ENCODE measurements at places on chromosomes 4 and X.

- no peak for DNase-seq
Observed at GRCh38 chr4:72112514-72113156, 80.8 kb downstream of the NPFFR2 start.

DNA sequence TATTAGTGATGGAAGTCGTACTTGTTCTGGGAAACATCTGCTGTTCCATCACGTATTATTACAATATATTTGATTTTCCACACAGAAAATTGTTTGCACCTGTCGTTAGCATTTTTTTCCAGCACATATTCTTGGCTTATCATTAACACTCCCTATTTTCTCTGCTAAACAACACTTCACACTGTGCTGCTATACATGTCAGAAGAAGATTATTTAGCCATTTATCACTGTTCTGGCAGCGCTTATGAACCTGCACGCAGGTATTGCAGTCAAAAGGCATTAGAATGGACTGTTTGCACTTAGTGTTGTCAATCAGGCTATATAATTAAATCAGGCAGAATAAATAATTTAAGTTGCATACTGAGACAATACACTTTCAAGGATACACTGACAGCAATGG, 218.6 kb downstream of the CHM start:
- no peak for DNase-seq

GRCh38 chr4:169823685-169824084, 65.9 kb upstream of the HPF1 start:
- peak; percentile 9 for DNase-seq

DNA sequence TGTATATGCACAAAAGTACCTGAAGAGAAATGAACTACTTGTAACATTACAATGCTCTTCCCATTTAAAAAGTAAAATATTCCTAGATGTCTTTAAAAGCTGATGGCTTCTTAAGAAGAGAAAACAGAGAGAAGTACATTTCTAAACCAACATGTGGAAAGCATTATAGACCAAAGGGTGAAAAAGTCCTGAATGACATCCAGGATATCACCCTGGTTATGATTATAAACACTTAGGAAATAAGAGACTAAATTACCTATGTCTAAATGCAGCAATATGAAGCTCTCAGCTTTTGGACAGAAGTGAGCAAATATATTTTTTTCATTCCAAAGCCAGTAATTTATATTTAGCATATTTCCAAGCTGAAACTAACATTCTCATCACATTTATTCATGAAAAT, 21.7 kb upstream of the EGFL6 start:
- no peak for DNase-seq

DNA sequence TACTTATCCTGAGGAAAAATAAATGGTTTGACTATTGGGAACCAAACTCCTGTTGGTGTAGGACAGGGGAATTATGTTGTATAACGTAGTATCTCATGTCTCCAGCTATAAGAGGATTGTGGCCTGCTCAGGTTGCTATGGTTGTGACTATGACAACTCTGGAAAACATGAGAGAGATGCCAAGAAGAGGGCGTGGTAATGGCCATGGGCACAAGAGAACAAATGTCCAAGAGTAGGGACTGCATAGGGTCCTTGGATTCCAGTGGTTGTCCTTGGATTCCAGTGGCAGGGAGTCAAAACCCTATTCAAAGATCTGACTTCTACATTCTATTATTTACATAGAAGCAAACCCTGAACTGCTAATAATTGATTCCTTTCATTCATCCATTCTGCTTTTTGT, 6.8 kb upstream of the MOB1B start:
- no peak for DNase-seq

GRCh38 chrX:2177541-2177940, 323.2 kb downstream of the DHRSX start:
- no peak for DNase-seq

DNA sequence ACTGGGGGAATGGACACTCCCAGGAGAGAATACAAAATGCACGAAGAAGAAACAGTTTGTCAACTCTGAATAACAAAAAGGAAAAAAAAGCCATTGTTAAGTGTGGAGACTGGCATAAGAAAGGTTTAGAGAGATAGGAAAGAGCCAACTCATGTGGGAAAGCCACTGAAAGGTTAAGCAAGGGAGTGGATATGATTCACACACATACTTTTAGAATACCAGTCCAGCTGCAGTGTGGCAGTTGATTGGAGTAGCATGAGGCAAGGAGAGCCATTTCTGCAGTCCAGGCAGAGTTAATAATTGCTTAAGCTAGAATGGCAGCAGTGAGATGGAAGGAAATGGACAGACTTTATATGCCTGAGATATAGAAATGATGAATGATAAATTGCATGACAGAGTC, 36.9 kb upstream of the ADAD1 start:
- no peak for DNase-seq

DNA sequence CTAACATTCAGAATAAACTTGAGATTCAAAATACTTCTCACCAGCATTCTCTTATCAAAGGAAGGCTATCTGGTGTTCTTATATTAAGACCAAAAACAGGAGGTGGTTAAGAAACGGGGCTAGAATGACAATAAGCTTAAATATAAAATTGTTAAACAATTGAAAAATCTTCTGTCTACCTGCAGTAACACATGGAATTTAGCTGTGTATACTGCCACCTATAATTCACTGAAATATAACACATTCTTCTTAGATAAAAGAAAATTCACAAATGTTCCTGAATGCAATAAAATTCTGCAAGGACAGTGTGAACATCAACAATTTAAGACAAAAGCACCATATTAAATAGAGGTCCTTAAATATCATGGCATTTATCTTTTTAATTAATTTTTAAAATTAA, 11.5 kb upstream of the PCDH10 start:
- no peak for DNase-seq

DNA sequence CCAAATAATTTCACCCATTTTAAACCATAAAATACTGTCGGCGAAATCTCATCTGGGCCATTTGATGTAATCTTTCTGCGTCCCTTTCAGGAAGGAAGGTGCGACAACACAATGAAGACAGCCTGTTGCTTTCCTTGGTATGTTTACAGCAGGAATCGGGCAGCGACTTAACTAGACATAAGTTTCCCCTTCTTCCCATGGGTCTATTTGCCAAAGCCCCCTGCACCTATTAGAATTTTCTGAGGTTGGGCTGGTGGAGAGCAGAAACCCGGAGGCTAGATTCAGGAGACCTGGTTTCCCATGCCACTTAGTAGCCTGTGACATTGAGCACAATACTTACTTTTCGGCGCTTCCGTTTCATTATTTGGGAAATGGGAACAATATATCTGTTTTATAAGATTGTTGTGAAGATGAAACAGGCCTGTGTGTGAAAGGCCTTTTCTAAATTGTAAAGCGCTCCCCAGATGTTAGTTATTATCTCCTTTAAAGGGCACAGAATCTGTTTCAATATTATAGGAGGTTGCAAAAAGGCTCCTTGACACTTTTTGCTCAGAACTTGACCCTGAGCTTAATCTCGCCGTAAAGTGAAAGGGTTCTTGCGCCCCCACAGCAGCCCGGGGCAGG, 552 bp upstream of the AFF1 start:
- no peak for DNase-seq

DNA sequence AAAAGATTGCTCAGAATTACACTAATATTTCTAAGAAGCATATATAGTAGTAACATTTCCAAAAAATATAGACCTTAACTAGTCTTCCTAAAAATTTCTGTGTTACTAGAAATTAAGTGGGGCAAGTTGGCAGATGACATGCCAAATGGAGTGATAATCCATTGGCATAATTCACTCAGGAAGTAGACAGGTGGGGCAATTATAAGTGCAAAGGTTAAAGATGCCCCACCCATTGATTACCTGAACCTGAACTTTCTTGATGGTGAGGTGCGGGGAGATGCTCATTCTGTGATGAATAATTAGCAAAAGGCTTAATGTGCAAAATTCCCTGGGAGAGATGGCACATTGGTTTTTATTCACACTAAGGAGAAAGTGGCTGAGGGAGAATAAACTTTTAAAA, 145.8 kb upstream of the RASGEF1B start:
- DNase-seq, result no peak

DNA sequence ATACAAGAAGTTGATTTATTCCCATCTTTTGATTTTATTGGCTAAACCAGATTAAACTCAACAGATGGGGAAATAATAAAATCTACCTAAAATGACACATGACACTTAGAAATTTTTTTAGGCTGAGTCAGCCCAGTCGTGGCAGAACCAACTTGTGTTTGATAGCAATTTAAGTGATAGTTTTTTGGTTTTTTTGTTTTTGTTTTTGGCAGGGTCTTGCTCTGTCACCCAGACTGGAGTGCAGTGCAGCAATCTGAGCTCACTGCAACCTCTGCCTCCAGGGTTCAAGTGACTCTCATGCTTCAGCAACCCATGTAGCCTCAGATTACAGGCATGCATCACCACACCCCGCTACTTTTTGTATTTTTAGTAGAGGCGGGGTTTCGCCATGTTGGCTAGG, 370.3 kb upstream of the NOCT start:
- DNase-seq, result no peak

DNA sequence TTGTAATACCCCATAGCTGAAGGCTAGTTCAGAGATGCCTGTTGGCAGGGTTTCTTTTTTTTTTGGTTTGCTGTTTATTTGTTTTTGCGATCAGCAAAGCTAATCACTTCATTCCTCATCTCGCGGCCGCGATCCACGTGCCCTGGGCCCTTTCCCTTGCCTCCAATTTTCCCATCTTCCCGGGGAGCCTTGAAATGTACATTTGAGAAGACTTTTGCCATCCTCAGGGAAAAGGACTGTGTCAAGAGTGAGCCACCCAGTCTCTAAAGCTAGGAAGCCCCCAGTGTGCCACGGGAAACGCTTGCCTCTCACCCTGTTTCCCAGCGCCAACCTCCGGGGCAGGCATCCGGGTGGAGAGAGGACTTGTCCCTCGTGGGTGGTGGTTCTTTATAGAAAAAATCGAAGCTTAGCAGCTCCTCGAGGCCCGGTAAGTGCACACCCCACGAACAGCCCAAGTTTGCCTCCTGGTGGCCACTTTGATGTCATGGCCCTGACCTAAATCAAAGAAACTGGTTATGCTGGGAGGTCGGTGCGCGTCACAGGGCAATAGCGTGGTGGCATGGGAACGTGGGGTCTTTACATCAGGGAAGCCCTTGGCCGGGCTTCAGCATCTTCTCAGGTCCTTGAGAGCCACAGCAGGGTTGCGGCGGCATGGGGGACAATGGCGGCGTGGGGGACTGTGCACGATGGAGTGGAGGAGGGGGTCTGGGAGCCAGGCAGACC, 42.0 kb downstream of the MAP7D3 start:
- DNase-seq, result no peak

- DNase-seq, result no peak
Observed at GRCh38 chrX:106621836-106622235, 10.1 kb downstream of the RADX start.

DNA sequence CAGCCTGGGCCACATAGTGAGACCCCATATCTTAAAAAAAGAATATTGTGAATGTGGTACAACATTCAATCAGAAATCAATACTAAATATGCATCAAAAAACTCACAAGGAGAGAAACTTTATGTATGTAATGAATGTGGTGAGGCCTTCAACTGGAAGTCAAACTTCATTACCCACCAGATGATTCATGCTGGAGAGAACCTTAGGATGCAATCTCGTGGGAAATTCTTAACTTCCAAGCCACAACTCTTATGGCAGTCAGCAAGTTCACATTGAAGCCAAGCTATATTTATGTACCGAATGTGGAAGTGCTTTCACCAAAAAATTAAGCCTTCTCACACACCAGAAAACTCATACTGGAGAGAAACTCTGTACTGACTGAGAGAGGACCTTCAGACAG, 84.5 kb upstream of the UXT start:
- DNase-seq, result no peak

DNA sequence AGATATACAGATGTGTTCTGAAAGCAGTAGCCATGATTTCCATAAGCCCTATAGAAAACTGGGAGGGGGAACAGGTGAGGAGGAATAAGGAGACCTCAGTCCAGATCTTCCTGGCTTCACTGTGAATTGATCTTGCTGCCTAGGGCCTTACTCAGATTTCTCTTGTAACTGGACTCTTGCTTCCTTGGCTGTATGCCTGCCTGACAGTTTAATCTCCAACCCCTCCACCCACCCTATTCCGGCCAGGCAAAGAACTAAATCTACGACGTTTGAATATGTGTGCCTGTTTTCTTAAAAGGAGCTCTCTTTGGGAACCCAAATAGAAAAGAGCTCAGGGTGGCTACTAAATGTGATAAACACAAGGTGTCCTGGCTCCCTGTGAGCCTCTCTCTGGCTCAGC, 173.0 kb downstream of the GPC3 start:
- DNase-seq, result no peak

- no peak for DNase-seq
Observed at GRCh38 chr4:182808673-182809416, 108.3 kb downstream of the DCTD start.

DNA sequence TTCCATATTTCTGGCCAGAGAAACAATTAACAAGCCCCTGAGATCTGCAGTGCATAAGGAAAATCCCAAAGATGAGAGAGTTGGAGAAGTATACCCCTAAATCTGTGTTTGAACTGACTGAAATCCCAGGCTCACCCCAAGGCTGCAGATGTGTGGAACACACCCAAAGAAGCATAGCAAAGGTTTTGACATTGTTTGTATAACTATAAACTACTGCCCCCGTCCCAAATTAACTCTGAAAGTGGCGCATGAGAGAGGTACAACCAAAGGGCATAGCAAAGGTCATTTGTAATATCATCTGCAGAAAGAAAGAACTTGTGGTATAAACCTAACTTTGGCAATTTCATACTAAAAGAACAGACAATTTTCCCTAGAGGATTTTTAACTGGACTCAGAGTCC, 157.9 kb downstream of the DCAF12L1 start:
- DNase-seq, result no peak

GRCh38 chr4:38503689-38504395, 160.2 kb upstream of the KLF3 start:
- no peak for DNase-seq

DNA sequence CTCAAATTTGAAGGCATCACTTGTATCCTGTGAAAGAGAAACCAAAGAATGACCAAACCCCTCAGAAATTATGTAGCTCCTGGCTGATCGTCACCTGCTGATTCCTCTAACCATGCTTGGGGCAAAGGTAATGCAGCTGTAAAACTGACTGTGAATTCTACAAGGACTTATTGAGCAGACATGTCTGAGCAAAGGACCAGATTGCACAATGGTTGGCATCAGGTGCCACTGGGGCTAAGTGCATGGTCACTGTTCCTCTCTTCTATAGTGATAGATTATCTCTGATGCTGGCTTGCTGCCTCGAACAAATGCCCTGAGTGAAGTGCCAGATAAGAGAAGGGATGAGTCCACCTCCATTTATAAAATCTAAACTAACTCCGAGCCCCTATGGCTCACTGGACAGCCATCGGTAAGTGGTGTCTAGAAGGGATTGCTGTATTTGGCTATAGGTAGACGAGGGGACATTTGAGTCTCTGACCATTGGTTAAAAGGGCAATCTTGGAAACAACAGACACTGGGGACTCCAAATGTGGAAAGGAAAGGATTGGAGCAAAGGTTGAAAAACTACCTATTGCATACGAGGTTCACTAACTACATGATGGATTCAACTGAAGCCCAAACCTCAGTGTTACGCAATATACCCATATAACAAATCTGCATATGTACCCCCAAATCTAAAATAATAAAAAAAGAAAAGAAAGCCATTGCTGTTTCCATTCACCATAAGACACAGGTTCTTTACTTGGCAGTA, 110.7 kb upstream of the IGSF1 start:
- no peak for DNase-seq
